Fibroblast of gingiva (primary cell): ENCODE measurements at places on chromosomes 5 and 9.

DNA sequence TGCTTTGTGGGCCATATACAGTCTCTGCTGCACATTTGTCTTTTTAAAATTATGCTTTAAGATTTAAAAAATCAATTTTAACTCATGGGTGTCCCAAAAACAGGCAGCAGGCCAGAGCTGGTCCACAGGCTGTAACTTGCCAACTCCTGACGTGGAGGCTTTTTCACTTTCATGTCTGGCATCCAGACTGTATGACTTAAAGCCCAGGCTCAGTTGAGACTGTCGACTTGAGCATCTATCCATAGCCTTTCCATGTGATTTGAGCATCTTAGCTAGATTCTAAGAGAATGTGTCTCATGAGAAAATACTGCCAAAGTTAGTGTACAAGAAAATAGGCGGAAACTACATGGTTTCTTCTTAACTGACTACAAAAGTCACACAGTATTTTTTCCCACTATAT is 559.0 kb upstream of the TUSC1 start:
- no peak for DNase-seq

DNA sequence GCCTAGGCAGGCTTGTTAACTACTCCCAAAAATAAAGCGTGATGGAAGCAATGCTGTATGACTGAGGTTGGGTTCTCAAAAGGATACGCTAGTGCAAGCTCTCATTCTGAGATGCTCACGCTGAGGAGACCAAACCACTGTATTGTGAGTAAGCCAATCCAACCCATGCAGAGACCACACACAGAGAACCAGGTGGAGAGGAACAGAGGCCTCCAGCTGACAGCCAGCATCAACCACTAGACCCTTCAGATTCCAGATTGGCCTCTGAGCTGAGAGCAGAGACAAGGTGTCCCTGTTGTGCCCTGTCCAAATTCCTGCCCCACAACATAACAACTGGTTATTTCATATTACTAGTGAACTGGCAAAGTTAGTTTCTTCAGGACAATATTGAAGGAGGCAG is 4.5 kb downstream of the TSTD2 start:
- no peak for DNase-seq

- no peak for DNase-seq
Observed at GRCh38 chr5:64000096-64000495, 37.9 kb upstream of the HTR1A start.

GRCh38 chr5:31786090-31786631 is 147.2 kb downstream of the PDZD2 start:
- DNase-seq: no peak

DNA sequence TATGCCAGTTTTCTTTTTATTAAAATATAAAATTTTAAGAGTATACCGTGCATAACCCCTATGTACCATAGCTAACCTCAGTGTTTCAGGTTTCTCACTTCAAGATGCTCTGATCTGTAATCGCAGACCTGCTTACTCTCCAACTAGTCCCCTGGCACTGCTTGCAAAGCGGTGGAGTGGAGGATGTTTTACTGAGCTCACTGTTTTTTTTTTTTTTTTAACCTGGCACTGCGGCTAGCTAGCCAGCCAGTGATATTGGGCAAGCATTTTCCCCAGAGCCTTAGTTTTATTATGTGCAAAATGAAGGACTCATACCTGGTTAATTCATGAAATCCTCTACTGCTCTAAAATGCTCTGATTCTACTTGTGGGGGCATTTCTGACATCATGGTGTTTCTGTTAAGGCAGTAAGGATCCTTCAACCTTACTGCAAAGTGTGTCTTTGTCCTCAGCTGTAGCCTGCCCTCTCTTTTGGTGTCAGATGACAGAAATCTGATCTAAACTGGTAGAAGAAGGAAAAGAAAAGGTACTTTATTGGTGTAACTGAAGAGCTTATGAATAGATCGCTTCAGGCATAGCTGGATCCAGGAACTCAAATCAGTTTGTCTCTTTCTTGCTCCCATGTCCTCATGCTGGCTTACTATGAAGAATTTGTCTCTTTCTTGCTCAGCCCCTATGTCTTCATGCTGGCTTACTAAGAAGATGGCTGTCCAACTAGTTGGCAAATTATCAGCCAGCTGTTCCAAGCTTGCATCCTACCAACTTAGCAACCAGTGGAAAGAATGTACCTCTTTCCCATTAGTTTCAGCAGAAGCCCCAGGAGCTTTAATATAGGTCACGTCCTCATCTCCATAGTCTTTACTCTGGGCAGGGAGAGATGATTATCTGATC is 59.8 kb downstream of the DOCK2 start:
- peak; percentile 81 for DNase-seq

- peak; percentile 63 for DNase-seq
Observed at GRCh38 chr5:172452398-172453205, 1.7 kb downstream of the SH3PXD2B start.

DNA sequence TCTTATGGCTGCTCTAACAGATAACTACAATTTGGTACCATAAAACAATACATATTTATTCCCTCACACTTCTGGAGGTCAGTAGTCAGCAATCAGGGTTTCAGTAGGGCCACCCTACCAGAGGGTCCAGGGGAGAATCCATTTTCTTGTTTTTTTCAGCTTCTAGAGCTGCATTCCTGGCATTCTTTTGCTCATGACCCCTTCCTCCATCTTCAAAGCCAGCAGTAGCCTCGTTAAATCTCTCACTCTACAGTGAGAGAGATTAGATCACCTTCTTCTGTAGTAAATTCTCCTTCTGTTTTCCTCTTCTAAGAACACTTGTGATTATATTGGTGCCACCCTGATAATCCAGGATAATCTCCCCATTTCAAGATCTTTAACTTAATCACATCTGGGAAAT is 187.4 kb downstream of the RFK start:
- DNase-seq: no peak

DNA sequence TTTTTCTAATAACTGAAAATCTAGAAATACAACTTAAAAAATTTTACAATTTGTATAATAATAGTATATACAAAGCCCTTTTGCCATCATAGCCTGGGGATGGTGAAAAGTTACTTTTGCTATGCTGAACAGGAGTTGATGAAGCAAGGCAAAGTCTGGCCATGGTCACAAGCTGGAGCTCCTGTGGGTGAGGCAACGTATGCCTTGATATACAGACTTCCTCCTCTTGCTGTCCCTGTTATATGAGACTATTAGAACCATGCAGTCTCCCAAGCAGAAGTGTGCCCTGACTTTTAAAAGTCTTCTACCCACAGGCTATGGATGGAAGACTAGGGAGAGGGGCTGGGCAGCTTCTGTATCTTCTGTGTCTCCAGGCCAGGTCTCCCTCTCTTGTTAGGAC is 15.7 kb downstream of the FAM151B start:
- no peak for DNase-seq

DNA sequence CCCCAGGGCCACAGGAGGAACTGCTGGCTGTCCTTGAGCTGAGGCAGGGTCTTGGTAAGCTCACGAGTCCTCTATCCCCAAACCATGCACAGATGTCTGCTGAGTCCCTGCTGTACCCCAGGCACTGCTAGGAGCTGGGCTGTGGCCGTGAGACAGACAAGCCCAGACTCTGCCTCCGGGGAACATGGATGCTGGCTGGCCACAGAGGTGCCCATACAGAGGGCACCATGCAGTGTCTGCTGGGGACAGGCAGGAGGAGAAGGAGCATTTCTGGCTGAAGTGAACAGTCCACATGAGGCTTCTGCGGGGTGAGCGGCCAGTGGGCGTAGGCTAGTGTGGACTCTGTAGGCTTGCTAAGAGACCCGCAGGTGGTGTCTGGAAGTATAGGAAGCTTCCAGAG is 4.8 kb upstream of the SEC16A start:
- DNase-seq: no peak

GRCh38 chr5:124477577-124477976 is 268.9 kb downstream of the ZNF608 start:
- no peak for DNase-seq

DNA sequence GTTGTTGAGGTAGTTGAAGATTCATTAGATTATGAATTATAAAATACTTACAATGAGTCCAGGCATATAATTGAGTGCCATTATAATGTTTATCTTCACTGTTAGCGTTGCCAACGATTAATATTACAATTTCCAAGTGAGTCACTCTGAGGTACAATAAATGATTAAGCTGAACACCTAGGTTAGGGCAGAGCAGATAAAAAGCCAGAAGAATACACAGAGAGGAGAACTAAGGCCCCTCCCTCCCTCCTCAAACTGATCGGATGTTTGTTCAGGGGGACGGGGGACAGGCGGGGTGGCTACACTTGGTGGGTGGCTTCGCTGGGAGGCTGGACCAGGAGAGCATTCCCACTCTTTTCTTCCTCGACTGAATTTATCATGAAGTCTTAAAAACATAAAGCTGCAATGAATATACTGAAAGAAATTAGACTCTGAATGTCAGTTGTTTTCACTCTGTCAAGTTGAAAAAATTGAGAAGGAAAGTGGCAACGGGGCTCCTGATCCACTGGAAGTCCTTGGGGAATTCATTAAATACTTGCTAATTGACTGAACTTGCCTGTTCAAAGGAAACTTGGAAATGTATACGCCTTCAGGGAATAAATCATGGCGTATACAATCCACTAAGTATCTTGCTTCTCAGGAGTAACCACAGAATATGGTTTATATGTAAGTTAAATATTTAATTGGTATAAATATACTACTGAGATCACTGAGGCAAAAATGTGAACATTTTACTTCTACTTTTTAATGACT is 198.1 kb downstream of the TSSK1B start:
- no peak for DNase-seq

- no peak for DNase-seq
Observed at GRCh38 chr9:135306699-135307098, 172.9 kb upstream of the PPP1R26 start.

DNA sequence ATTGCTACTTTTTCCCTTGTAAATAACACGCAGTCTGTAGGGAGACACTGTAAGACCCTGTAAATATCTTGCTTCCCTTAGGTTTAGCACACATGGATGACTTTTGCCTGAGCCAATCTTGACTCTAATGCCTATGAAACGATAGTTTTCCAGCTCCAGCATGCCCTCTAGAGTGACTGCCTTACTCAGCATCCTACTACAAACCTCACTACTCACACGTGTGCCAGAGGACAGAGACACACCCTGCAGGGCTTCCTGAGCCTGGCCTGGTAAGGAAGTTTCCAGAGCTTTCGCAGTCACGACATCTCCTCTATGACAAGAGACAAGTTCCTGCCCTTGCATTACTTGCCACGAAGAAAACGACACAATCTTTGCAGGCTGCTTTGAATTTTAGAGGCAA is 138.1 kb downstream of the ATPSCKMT start:
- DNase-seq: peak; percentile 45

GRCh38 chr9:29830821-29831220 is 2257.5 kb upstream of the C9orf72 start:
- no peak for DNase-seq

DNA sequence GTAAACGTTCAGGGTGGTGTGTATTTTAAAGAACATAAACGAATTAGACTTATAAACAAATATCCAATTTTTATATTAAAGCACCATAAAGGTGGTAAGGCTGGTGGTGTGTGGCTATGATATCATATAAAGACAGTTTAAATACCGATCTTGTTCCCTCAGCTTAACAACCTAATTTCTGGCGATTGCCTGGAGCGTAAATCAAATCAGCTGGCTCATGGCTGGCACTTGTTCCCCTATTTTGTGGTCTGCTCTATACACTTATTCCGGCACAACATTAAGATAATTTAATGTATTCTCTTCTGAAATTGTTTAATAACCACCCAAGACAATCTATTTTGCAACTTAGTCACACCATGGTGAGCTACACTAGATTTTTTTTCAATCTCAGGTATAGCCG is 2.4 kb upstream of the HAPLN1 start:
- DNase-seq: no peak

- DNase-seq: no peak
Observed at GRCh38 chr9:81858657-81859430, 69.4 kb upstream of the SPATA31D4 start.

GRCh38 chr5:128693764-128694163 is 155.7 kb upstream of the FBN2 start:
- peak; percentile 10 for DNase-seq

- DNase-seq: no peak
Observed at GRCh38 chr9:74322661-74323314, 174.3 kb upstream of the RORB start.

GRCh38 chr9:84788803-84789462 is 119.4 kb downstream of the NTRK2 start:
- DNase-seq: no peak

DNA sequence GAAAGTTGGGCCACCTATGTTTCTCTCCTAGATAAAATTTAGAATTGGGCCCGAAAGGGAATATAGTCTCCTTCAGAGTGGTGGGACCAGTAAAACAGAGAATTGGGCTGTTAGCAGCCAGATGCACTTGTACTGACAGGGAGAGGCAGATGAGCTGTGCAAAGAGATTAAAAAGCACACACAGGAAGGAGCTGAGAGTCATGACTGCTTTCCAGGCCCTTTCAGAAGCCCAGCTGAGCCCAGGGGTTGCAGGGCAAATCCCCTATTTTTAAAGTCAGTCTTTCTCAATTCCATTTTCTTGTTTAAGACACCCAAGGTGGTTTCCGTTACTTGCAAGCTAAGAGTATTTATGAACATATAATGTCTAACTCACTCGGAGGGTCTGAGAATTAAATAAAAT is 130.4 kb downstream of the PRELID2 start:
- DNase-seq: no peak

DNA sequence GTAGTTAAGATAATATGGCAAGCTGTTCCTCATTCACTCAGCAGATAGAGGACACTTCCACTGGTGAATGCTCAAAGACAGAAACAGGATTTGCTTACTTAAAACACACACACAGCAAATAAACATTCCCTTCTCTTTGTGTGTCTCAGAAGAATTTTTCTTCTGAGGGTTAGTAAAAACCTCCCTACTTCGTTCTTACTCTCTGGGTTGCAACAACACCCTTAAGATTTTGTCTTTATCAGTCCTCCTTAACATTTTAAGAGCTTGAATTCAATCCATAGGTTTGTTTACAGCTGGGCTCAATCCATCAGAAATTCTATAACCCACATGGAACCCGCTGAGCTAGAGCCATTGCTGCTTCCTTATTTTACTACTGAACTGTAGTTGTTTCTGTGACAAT is 237.4 kb upstream of the PIK3R1 start:
- no peak for DNase-seq

- DNase-seq: peak; percentile 3
Observed at GRCh38 chr5:52690236-52690768, 97.4 kb upstream of the ITGA1 start.

DNA sequence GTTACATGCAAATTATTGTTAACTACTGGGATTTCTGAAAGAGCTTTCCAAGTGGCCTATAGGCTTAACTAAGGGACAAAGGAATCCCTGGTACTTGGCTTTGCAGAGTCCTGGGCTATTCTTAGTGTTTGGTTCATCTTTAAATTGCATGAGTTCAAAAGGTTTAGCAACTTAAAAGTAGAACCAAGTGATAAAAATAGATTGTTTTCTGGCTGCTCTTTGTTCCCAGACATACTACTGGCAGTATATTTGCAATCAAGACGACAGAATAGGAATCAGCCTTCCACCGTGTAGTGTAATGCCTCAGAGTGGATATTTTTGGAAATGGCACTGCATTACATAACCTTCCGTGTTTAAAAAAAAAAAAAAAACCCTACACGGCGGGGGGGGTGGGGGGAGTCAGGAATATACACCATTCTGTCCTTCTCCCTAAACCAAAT is 1.0 kb downstream of the NREP start:
- DNase-seq: peak; percentile 64

GRCh38 chr5:174272671-174273070 is 227.2 kb downstream of the NSG2 start:
- DNase-seq: no peak
